Gastrocnemius medialis (tissue), 4 donors: ENCODE measurements at places on chromosomes 1 and 21.
A peak's percentile ranks its signal among the peaks of the same experiment; 100 is the strongest.

GRCh38 chr1:202227053-202227672 is 33.6 kb downstream of the LGR6 start:
- no peak overlapping the region for H3K27ac ChIP-seq
- no peak for DNase-seq
- no peaks in the 10 kb centered on the region for H3K36me3 ChIP-seq
- no peaks in the 10 kb centered on the region for H3K4me1 ChIP-seq

GRCh38 chr1:179087665-179088064 is 5.8 kb downstream of the TOR3A start:
- no peak overlapping the region for H3K4me3 ChIP-seq
- no peak for DNase-seq
- H3K27ac ChIP-seq, result no peak overlapping the region
- peaks cover 35% of the 10 kb centered on the region for H3K36me3 ChIP-seq
- no peaks in the 10 kb centered on the region for H3K27me3 ChIP-seq

GRCh38 chr21:45552696-45553391 is 10.6 kb upstream of the SLC19A1 start:
- H3K36me3 ChIP-seq, result no peaks in the 10 kb centered on the region
- peaks cover 3% of the 10 kb centered on the region for H3K4me1 ChIP-seq
- no peak overlapping the region for H3K4me3 ChIP-seq
- no peak for DNase-seq
- H3K27me3 ChIP-seq, result peaks cover 4% of the 10 kb centered on the region

DNA sequence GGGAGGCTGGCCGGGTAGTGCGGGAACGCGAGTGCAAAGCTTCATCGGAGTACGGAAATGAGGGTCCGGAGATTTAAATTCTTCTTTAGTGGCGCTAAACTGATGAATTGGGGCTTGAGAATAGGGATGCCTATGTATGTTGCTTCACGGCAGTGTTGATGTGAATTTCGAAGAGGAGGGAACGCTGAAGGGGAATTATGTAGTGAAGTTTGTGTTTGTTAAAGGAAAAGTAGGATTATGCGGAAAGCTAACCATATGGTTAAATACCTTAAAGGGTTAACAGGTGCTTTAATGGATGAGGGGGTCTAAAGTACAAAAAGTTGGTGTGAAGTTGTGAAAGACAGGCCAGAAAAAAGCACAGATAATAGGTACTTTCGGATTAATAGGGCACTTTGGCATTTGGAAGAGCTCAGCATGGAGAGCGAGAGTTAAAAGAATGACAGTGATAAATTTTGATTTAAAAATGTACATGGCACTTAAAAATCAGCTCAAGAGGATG is 1.4 kb downstream of the HS2ST1 start:
- peaks cover 19% of the 10 kb centered on the region for H3K4me1 ChIP-seq
- peak overlapping the region; percentile 88 for H3K27ac ChIP-seq
- H3K36me3 ChIP-seq, result no peaks in the 10 kb centered on the region

- H3K4me1 ChIP-seq, result peaks cover 5% of the 10 kb centered on the region
- H3K4me3 ChIP-seq, result no peak overlapping the region
- no peaks in the 10 kb centered on the region for H3K27me3 ChIP-seq
- DNase-seq, result no peak
- H3K27ac ChIP-seq, result no peak overlapping the region
Measured at GRCh38 chr1:234849832-234850231, 239.9 kb upstream of the IRF2BP2 start.

DNA sequence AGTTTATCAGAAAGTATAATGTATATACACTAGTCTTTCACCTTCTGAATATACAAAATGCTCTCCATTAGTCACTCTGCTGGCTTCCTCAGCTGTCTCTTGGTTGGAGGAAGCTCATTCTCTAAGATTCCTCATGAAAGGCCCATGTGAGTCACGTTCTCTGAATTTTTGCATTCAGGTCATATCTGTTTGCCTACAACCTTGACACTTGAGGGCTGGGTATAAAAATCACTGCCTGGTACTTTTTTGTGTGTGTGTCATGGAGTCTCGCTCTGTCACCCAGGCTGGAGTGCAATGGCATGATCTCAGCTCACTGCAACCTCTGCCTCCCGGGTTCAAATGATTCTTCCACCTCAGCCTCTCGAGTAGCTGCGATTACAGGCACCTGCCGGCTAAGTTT is 2.8 kb upstream of the GALNT2 start:
- no peak overlapping the region for H3K27ac ChIP-seq
- H3K36me3 ChIP-seq, result no peaks in the 10 kb centered on the region
- peaks cover 21% of the 10 kb centered on the region for H3K4me1 ChIP-seq
- no peaks in the 10 kb centered on the region for H3K27me3 ChIP-seq
- H3K4me3 ChIP-seq, result no peak overlapping the region

GRCh38 chr1:223628233-223629125 is 37.0 kb downstream of the CAPN8 start:
- H3K4me1 ChIP-seq, result no peaks in the 10 kb centered on the region
- no peaks in the 10 kb centered on the region for H3K27me3 ChIP-seq
- H3K36me3 ChIP-seq, result no peaks in the 10 kb centered on the region
- H3K4me3 ChIP-seq, result no peak overlapping the region
- H3K27ac ChIP-seq, result no peak overlapping the region
- DNase-seq, result peak; percentile 30

DNA sequence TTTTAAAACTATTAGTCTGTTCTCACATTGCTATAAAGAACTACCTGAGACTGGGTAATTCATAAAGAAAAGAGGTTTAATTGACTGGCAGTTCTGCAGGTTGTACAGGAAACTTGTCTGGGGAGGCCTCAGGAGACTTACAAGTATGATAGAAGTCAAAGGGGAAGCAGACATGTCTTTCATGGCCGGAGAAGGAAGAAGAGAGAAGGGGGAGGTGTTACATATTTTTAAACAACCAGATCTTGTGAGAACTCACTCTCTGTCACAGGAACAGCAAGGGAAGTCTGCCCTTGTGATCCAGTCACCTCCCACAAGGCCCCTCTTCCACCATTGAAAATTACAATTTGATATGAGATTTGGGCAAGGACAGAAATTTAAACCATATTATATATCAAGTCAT is 55.9 kb downstream of the CLIC4 start:
- DNase-seq, result no peak
- H3K4me3 ChIP-seq, result no peak overlapping the region
- no peak overlapping the region for H3K27ac ChIP-seq
- no peaks in the 10 kb centered on the region for H3K27me3 ChIP-seq

- H3K27ac ChIP-seq, result no peak overlapping the region
- DNase-seq, result no peak
- no peaks in the 10 kb centered on the region for H3K27me3 ChIP-seq
- no peaks in the 10 kb centered on the region for H3K36me3 ChIP-seq
- H3K4me1 ChIP-seq, result peaks cover 6% of the 10 kb centered on the region
Measured at GRCh38 chr1:22824466-22824865, 113.8 kb downstream of the EPHB2 start.

GRCh38 chr21:33261635-33262034 is 4.5 kb upstream of the IL10RB start:
- no peaks in the 10 kb centered on the region for H3K27me3 ChIP-seq
- no peaks in the 10 kb centered on the region for H3K36me3 ChIP-seq
- H3K27ac ChIP-seq, result no peak overlapping the region
- H3K4me3 ChIP-seq, result no peak overlapping the region
- no peak for DNase-seq

GRCh38 chr1:218294546-218294945 is 9.5 kb downstream of the RRP15 start:
- H3K4me1 ChIP-seq, result peaks cover 8% of the 10 kb centered on the region
- no peaks in the 10 kb centered on the region for H3K27me3 ChIP-seq
- no peak overlapping the region for H3K27ac ChIP-seq
- H3K36me3 ChIP-seq, result no peaks in the 10 kb centered on the region
- H3K4me3 ChIP-seq, result no peak overlapping the region

- no peak overlapping the region for H3K27ac ChIP-seq
- no peaks in the 10 kb centered on the region for H3K4me1 ChIP-seq
- DNase-seq, result no peak
- H3K4me3 ChIP-seq, result no peak overlapping the region
- H3K27me3 ChIP-seq, result no peaks in the 10 kb centered on the region
- no peaks in the 10 kb centered on the region for H3K36me3 ChIP-seq
Measured at GRCh38 chr21:15659753-15660422, 69.9 kb upstream of the USP25 start.

DNA sequence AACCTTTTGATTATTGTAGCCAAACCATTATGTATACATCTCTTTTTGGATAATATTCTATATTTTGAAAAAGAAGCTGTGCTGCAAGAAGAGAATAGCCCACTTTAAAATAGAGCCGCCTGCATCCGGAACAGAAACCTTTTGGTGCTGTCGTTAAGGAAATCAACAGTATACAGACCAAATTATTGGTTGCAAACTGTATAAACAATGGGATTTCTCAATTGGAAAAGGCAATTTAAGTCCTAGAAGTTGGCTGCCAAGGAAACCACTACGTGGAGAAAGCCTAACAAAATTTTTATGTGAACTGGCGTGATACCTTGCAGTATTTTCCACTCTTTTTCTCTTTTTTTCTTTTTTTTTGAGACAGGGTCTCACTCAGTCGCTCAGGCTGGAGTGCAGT is 25.8 kb downstream of the DESI2 start:
- peaks cover 39% of the 10 kb centered on the region for H3K4me1 ChIP-seq
- H3K36me3 ChIP-seq, result peaks cover 4% of the 10 kb centered on the region
- H3K4me3 ChIP-seq, result no peak overlapping the region
- no peak for DNase-seq
- H3K27ac ChIP-seq, result no peak overlapping the region

DNA sequence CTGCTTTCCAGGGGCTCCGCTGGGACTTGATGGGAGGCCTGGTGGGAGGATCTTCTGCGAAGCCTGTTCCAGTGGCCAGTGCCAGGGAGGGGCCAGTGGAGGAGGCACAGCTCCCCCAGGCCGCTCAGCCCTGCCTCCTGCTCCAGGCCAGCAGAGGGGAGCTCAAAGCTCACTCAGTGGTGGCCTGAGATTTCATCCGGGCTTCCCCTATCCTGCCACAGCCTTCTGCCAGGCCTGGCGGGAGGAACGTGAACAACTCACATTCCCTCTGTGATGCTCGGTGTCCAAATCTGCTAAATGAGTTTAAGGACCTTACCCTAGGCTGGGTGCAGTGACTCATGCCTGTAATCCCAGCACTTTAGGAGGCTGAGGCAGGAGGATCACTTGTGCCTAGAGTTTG is 3.3 kb downstream of the CLCNKB start:
- no peaks in the 10 kb centered on the region for H3K4me1 ChIP-seq
- no peak for DNase-seq
- H3K36me3 ChIP-seq, result no peaks in the 10 kb centered on the region
- no peaks in the 10 kb centered on the region for H3K27me3 ChIP-seq
- H3K4me3 ChIP-seq, result no peak overlapping the region

DNA sequence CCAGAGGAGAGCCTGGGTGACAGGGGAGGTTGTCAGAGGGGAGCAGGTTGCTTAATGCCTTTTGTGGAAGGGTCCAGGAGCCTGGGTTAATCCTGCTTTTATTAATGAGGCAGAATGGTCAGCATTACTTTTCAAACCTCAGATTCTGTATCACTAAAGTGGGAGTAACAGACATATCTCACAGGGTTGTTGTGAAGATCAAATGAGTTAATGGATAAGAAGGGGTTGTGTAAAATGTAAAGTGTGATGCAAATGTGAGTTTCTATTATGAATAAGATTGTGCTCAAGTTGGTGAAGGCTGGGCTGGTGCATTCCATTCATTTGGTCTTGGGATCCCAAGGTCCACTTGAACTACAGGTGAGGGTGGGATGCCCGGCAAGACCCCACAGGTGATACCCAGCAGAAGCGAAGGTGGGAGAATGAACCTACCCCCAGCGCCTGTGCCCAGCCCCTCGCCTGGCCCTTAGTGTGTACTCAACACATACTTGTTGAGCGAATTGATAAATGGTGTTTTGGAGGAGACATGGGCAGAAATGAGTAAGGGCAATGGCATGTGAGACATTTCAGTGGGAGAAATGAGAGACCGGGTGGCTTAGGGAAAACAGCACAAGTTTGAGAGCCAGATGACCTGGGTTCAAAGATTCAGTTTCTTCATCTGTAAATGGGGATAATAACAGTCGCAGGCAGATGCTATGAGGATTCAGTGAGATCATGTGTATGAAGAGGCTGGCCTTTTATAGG is 6.2 kb downstream of the SLC26A9 start:
- H3K36me3 ChIP-seq, result no peaks in the 10 kb centered on the region
- no peak for DNase-seq
- H3K27me3 ChIP-seq, result no peaks in the 10 kb centered on the region
- H3K27ac ChIP-seq, result no peak overlapping the region
- no peaks in the 10 kb centered on the region for H3K4me1 ChIP-seq
- no peak overlapping the region for H3K4me3 ChIP-seq

GRCh38 chr1:56520016-56520601 is 59.3 kb downstream of the PLPP3 start:
- H3K27ac ChIP-seq, result no peak overlapping the region
- no peak for DNase-seq
- peaks cover 2% of the 10 kb centered on the region for H3K36me3 ChIP-seq
- peaks cover 36% of the 10 kb centered on the region for H3K4me1 ChIP-seq

DNA sequence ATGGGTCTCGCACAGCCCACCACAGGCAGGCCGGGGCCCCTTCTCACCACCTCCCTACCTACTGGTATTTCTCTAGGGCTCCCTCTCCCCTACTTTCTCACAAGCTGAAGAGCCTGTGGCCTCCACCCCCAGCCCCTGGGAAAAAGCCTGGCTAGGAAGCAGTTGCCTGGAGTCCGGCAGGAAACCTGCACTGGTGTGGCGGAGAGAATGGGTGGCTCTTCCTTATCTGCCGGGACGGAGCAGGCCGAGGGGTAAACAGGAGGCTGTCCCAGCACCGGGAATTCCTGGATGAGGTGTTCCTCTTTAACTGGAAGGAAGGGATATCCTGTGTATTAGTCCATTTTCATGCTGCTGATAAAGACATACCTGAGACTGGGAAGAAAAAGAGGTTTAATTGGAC is 125.8 kb downstream of the TLR5 start:
- H3K4me3 ChIP-seq, result no peak overlapping the region
- no peaks in the 10 kb centered on the region for H3K36me3 ChIP-seq
- DNase-seq, result no peak
- no peaks in the 10 kb centered on the region for H3K27me3 ChIP-seq
- no peaks in the 10 kb centered on the region for H3K4me1 ChIP-seq

GRCh38 chr1:7068552-7068951 is 283.3 kb downstream of the CAMTA1 start:
- no peaks in the 10 kb centered on the region for H3K36me3 ChIP-seq
- DNase-seq, result no peak
- H3K4me1 ChIP-seq, result peaks cover 5% of the 10 kb centered on the region
- H3K27me3 ChIP-seq, result no peaks in the 10 kb centered on the region
- H3K4me3 ChIP-seq, result no peak overlapping the region
- no peak overlapping the region for H3K27ac ChIP-seq

DNA sequence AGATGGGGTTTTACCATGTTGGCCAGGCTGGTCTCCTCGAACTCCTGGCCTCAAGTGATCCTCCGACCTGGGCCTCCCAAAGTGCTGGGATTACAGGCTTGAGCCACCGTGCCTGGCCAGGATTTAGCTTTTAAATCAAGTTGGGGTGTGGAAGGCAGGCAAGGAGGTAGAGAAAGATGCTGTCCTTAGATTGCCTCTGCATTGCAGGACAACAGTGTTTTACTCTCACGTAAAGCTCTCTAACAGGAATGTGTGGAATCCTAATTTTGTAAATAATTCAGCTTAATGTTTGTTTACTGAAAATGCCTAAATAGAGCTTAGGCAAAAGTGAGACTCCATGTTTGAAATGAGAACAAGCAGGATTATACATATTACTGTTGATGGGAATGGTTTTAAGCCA is 29.5 kb upstream of the TGFB2 start:
- no peak for DNase-seq
- no peaks in the 10 kb centered on the region for H3K4me1 ChIP-seq
- H3K27ac ChIP-seq, result no peak overlapping the region
